ENCODE measurements at places on chromosomes 1 and 21.

- peak; percentile 14 for DNase-seq
These were observed 8.5 kb downstream of the CHD5 start for GRCh38 chr1:6171548-6172124.

DNA sequence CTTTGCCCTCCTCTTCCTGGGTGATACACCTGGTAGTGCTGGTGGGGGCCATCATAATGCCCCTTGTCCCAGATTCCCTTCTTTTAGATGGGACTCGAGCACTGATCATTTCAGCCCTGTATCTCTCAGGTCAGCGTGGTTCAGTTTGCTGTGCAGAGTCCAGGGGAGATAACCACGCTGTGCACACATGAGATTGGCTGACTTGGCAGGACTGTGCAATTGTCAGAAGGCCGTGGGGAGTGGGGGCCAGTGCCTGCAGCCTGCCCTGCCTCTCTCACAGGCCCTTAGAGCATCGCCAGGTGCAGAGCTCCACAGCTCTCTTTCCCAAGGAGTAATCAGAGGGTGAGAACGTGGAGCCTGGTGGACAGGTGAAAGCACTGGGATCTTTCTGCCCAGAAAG is 15.2 kb downstream of the EPHX1 start:
- no peak for DNase-seq

GRCh38 chr1:154759196-154759595 is 110.9 kb downstream of the KCNN3 start:
- no peak for DNase-seq

DNA sequence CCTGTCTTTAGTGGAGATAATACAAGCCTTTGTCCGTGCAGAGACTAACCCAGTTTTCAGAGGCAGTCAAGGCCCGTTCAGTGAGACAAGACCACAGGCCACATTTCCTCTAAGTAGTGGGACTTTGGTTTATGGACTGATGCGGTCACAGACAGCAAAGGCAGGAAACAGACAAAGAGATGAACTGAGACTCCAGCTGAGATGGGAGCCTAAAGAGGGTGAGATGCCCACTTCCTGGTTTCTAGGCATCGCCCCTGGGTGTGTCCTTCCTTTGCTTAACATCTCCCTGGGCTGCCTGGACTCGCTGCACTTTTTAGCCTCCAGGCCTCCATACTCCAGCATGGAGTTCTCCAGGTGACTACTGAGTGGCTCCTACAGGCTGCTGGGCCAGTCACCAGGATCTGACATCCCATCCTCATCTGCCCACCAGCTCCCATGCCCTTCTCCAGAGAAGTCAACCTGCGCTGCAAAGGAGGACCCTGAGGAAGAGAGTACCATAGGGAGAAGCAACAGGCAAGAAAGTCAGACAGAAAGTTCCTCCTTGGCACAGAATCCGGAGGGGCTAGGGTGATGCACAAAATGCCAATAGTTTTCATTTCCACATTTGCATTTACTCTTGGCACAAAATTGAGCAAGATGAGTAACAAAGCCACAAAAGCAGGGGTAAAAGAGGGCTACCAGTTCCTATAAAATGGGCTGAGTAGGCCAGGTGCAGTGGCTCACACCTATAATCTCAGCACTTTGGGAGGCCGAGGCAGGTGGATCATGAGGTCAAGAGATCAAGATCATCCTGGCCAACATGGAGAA is 15.1 kb downstream of the THEMIS2 start:
- DNase-seq, result no peak

- DNase-seq, result no peak
These were observed 31.0 kb downstream of the TENT5C start for GRCh38 chr1:117636637-117637425.

DNA sequence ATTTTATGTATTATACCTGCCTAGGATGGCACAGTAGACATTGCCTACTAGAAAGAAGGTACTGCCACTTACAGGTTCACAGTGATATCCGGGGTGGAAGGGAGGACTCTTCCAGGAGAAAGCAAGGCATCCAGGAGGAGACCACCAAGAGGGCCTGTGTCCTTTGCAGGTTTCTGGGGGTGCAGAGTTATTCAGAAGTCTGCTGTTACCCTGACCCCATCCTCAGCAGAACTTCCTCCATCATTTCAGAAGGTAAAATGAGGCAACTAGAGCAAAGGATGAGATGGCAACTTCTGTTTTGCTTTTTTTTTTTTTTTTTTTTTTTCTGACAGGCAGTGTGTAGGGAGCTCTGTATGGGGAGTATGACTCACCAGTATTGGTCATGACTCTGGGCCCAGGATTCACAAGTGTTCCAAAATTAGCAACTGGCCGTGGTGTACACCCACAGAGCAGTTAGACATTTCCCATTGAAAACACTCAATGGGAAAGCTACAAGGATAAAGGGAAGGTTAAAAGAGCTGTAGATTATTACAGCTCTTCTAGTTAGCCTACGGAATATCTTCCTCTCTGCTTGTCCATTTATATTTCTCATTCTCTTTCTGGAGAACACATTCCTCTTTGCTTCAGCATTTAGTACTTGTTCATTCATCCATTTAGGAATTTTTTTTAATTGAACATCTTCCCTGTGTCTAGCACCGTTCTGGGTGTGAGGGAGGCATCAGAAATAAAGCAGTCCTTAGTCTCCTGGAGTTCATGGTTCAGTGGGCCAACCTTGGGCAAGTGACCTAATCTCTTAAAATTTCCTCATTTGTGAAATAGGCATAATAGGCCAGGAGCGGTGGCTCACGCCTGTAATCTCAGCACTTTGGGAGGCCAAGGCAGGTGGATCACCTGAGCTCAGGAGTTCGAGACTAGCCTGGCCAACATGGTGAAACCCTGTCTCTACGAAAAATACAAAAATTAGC is 50.5 kb upstream of the PPP2R5A start:
- DNase-seq, result peak; percentile 71

DNA sequence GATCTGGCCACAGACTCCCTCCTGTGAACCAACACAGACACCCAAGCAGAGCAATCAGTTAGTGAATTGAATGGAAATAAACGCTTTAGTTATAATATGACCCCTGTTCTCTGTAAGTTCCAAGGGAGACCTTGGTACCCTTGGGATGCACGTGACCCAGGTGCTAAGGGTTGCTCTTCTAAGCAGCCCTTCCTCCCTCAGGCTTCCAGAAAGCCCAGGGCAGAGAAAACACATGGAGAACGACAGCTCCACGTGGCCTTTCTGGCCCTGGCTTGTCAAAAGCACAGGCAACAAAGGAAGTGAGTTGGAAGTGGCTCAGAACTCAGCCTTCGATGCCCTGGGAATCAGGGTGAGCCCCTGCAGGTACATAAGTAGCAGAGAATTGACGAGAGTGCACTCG is 57.4 kb downstream of the LACTBL1 start:
- no peak for DNase-seq

GRCh38 chr1:52976183-52977035 is 49.3 kb downstream of the SCP2 start:
- no peak for DNase-seq

- no peak for DNase-seq
These were observed 82.0 kb downstream of the OLFML3 start for GRCh38 chr1:114061121-114061830.

DNA sequence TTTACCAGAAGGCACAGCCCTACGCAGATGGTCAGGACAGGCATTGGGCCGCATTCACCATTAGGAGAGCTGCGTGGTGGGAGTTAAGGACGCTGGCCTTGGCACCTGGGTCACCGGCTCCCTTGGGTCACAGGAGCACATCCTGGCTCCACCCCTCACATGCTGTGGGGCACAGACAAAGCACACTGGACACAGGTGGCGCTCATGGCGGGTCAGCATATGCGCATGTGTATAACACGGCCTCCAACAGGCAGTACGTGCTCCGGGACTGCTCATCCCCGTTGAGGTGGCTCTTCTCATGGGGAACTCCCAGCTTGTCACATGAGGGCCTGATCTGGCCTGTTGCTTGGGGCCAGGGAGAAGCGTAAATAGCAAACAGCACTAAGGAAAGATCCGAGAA is 25.0 kb downstream of the PGBD5 start:
- no peak for DNase-seq

DNA sequence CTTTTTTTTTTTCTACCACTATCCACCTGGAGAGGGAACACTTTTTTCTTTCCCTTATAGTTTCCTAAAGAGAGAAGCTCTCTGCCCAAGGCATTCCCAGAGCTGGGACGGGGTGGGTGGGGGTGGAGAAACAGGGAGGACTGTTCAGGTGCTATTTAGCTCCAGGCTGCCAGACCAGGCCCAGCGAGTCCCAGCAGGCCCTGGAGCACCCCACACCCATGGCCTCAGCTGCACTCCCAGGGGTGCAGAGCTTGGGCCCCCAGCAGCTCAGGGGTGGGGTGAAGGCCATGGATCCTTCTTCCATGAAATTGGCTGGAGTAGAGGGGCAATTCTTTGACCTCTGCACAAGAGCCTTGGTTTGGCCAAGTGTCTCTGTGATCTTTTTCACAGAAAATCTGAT is 4.1 kb downstream of the ETV3L start:
- DNase-seq, result no peak

- DNase-seq, result no peak
These were observed 70.0 kb downstream of the LEPR start for GRCh38 chr1:65490231-65491009.

DNA sequence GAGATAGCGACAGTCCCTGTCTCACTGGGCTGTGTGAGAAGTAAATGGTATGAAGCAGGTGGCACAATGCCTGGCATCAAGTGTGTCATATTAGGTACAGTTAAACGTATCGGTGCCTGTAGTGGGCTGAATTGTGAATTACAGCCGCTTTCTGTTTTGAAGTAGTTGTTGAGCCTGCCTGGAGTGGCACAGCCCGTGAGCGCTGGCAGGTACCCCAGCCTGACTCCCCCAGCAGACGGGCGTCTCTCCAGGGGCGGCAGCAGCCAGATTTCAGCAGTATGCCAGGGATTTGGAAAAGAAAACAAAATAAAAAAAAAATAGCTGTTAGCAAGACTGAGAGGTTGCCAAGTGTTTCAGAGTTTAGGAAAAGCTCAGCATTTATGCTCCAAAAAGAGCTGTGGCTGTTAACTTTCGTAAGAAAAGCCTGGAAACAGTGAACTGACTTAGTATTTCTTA is 26.6 kb upstream of the GPR153 start:
- no peak for DNase-seq

DNA sequence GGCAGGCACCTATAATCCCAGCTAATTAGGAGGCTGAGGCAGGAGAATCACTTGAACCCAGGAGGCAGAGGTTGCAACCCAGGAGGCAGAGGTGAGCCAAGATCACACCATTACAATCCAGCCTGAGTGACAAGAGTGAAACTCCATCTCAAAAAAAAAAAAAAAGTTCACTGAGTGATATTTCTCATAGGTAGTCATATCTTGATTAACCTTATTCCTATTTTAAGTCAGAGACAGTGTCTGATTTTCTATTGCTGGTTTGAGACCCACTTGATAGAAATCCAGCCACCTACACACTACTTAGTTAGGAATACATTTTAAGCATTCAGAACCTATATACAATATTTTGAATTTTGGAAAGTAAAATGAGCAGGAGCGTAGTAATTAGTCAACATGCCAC is 357.4 kb upstream of the ADGRL2 start:
- no peak for DNase-seq

DNA sequence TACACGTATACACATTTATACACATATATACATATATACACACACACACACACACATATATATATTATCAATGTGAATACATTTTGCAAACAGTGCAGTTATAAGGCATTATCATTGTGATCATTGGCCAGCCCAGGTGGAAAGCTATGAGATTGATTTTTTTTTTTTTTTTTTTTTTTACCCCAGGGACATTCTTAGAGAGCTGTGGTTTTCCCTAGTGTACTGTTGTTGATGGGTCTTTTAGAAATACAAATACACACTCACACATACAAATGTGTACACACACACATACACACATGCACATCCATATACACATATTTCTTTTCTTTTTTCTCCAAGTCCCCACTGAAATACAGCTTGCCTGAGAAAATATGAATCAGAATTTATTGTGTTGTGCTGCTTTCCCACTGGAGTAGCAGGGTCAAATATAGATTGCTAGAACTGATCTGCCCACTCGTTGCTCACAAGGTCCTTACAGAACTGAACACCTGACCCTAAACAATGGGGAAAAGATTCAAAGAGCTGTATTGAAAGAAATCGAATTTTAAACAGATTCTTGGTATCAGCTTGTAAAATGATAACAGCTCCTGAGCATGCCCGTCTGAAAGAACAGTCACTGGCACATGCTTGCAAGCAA is 325.6 kb downstream of the OMA1 start:
- DNase-seq, result no peak

DNA sequence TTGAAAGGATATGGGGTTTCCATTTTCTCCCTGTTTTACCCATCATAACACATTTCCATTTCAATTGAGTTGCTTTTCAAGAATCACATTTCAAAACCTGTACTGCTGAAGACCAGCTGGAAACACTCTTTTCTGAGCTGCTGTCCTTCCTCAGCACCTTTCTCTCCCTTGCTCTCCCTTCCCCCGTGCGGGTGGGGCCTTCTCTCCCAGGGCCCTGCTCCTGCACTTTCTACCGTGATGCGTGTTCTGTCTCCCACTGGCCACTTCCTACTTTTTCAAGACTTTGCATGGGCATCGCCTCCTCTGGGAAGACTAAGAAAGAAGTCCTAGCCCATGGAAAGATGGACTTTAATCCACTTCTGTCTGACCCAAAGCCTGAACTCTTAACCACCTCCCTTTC is 390.4 kb downstream of the PTPRU start:
- no peak for DNase-seq

DNA sequence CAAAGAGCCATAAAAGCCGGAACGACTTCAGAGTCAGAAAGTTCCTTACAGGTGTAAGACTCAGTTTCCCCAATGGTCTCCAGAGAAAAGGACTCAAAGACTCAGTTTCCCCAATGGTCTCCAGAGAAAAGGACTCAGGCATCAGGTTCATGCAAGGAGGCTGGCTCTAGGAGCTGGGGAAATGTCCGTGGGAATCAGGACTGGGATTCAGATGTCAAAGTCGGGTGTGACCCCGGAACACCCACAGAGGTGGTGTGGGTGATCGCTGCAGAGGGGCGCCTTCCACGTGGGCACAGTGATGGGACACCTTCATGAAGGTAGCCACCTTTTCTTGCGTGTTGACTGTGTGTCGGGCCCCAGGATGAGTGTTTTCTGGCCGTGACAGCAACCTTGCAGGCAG is 340.8 kb downstream of the NPHP4 start:
- DNase-seq, result no peak
